Stimulated activated CD4-positive, alpha-beta T cell treated with anti-CD3 and anti-CD28 coated beads, TNF-alpha, amount 100 ng/mL, for 24 hours (primary cell): ENCODE measurements at places on chromosomes 13 and 19.

DNA sequence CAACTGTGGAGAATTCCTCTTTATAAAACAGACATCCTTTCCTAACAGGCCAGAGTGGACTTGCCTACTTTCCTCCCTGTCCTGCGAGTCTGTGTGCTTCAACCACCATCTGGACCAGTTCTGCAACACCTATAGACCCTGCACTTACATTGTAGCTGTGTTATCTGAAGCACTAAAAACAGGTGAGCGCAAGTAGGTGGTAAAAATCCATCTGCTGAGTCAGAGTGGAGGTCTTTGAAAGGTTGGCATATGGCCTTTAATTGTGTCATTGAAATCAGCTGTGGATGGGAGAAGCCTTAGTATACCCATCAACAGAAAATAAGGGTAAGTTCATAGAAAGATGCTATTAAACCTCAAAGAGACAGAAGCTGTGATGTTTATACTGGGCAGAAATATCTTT is 7.6 kb upstream of the NALCN start:
- no peak for DNase-seq

DNA sequence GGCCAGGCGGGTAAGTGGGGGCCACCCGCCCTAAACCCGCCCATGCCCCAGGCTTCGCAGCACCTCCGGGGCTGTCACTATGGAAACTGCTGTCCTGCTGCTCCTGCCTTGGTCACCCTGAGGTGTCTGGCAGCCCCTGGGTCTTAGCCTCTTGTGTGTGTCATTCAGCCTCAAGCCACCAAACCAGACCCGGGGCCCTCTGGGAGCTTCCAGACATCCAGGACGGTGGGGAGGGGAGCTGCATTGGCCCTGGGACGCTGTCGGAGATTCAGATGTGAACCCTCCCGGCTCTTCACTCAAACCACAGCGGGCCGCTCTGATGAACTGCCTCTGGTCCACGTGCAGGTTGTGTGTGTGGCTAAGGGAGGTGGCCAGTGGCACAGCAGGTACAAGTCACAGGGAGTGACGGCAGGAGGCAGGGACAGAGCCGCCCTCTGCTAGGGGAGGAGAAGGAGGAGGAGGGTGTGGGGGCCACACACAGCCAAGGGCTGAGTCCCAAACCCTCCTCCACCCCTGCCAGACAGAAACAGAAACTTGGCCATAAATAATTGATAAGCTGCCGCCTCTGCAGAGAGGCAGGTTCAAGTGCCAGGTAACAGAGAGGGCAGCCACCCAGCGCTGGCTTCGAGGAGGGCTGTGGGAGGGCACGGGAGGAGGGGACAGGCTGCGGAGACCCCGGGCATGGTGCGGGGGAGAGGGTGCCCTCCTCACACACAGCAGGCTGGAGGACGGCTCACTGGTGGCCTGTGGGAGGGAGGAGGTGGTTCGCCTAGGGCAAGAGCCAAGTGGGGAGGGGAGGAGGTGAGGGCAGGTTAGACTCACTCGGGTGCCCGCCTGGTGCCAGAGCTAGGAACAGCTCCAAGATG is 8.0 kb downstream of the NANOS3 start:
- DNase-seq: no peak

- DNase-seq: no peak
Measured at GRCh38 chr19:50899569-50899968, 11.6 kb downstream of the KLK4 start.

- no peak for DNase-seq
Measured at GRCh38 chr19:5308451-5309437, 31.9 kb downstream of the PTPRS start.

GRCh38 chr19:44112802-44113137 is 429 bp upstream of the ZNF225 start:
- DNase-seq: no peak

- no peak for DNase-seq
Measured at GRCh38 chr13:73372666-73373627, 314.1 kb downstream of the KLF5 start.

GRCh38 chr19:29402563-29402962 is 123.2 kb upstream of the VSTM2B start:
- DNase-seq: no peak

GRCh38 chr13:28258417-28258816 is 120.1 kb downstream of the PAN3 start:
- DNase-seq: no peak

DNA sequence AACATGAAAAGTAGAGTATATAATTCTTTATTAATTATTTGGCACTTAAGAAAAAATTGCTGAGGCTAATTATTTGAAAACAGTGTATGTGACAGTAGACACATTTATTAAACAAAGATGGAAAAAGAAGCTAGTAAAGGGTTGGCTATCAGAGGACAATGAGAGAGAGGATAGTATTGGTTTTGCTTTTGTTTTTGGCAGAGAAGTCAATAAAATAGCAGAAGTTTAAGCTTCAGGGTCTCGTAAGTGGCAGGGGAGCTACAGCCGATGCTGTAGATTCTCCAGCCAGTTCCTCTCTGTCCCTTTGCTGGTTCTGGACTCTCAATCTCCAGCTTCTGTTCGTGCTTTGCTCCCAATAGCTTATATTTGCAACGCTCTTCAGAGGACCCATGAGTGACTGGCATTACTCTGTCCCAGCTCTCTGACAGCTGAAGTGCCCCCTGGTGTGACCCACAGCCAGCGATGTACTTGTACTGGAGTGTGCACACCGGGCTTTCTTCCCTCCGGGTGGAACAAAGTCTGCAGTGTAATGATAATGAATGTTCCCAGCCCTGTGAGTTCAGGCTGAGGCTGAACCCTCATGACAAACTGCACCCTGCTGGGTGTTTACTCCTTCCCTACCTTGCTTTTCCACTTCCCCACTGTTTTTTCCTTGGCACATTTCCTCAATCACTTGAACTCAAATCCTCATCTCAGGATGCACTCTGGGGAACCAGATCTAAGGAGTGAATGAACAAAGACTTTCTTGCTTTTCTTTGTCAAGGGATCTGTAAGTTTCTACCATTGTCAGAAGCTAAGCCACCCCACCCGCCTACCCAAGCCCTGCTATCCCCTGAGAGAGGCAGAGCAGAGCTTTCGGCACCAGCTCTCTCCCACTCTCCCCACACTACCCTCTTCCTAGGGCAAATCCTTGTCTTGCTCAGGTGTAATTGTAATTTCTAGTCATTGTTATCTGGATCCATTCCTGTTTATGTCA is 254.8 kb downstream of the LHFPL6 start:
- DNase-seq: no peak

DNA sequence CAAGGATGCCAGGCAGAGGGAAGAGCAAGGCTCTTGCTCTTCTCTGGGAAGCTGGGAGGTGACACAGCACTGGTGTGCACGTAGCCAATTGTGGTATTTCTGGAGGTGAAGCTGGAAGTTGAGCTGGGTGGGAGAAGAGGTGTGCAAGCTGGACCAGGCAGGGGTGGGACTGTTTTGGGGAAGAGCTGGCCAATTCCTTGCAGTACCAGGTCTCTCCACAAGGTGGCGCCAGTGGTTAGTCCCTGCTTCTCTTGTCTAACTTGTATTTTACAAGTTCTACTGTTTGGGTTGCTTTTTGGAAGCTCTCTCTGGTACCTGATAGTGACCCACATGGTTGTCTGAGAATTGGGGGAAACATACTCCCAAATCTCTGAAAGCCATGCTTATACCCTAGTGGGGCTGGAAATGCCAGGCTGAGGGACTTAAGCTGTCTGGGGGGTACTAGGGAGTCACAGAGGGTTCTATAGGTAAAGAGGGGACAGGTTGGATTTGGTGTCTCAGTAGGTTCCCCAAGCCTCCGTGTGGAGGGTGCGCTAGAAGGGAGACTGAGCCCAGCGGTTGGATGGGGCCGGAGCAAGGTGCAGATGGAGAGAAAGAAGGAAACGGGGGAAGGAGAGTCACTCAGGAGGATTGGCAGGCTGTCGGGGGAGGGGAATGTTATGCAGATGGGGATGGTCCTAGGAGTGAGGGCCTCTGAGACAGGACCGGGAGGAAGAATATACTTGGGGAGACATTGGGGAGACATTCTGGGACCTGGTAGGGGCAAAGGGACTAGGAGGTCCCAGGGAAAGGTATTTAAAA is 3.0 kb downstream of the HPN start:
- DNase-seq: no peak

GRCh38 chr19:50000038-50000840 is 24.9 kb downstream of the VRK3 start:
- DNase-seq: no peak

- DNase-seq: no peak
Measured at GRCh38 chr13:111513766-111514609, 193.5 kb downstream of the TEX29 start.

- no peak for DNase-seq
Measured at GRCh38 chr13:97761796-97762540, 191.5 kb upstream of the IPO5 start.

GRCh38 chr19:29266001-29266400 is 53.0 kb upstream of the UQCRFS1 start:
- no peak for DNase-seq

- DNase-seq: no peak
Measured at GRCh38 chr19:13547102-13547501, 40.8 kb upstream of the CACNA1A start.

- DNase-seq: no peak
Measured at GRCh38 chr19:32692727-32693061, 1.1 kb downstream of the NUDT19 start.

DNA sequence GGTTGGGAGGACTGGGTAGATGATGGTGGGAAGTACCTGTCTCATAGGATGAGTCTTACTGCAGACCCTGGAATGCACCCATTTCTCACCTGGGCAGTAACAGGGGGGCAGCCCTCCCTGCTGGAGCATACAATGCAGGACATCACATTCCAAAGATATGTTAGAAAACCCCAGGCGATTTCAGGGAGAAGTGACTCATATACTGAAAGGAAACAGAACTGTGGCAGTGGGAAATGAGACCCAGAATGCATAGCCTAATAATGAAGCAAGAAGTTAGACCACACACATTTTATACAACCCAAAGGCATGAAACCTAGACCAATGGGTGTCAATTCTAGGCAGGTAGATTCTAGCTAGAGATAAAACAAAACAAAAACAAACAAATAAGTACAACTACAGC is 402.7 kb downstream of the IRS2 start:
- DNase-seq: no peak

- DNase-seq: no peak
Measured at GRCh38 chr13:89827552-89827951, 1519.9 kb upstream of the MIR17HG start.

GRCh38 chr13:63636316-63636993 is 2220.8 kb upstream of the PCDH20 start:
- no peak for DNase-seq

GRCh38 chr13:46948338-46948737 is 51.5 kb upstream of the HTR2A start:
- DNase-seq: no peak

DNA sequence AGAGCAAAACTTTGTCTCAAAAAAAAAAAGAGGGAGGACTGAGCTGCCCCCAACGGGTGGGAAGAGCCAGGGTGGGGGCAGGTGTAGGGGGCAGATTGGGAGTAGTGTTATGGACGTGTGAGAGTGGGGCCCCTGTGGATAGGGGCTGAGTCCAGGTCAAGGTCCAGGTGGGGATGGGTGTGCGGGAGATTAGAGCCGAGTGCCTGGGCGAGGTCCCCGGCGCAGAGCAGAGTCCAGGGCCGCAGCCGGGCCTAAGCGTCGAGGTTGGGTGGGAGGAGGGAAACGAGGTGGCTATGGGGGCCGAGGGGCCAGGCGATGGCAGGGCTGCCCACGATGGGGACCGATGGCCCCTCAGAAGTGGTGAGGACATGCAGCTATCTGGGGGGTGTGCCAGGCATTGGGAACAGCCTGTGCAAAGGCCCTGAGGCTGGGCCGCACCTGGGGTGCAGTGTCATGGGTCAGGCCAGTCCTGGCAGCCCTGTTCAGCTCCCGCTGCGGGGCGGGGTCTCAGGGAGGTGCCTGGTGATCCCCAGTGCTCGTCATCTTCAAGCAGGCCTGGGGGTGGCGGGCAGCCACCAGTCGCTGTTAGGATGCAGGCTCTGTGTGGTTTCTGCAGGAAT is 12.3 kb upstream of the MISP start:
- DNase-seq: no peak

GRCh38 chr13:75811361-75811760 is 175.2 kb downstream of the LMO7 start:
- DNase-seq: no peak
